ENCODE measurements at places on chromosomes 13 and 19.

GRCh38 chr13:28671126-28671792 lies 12.3 kb downstream of the POMP start:
- DNase-seq: no peak

DNA sequence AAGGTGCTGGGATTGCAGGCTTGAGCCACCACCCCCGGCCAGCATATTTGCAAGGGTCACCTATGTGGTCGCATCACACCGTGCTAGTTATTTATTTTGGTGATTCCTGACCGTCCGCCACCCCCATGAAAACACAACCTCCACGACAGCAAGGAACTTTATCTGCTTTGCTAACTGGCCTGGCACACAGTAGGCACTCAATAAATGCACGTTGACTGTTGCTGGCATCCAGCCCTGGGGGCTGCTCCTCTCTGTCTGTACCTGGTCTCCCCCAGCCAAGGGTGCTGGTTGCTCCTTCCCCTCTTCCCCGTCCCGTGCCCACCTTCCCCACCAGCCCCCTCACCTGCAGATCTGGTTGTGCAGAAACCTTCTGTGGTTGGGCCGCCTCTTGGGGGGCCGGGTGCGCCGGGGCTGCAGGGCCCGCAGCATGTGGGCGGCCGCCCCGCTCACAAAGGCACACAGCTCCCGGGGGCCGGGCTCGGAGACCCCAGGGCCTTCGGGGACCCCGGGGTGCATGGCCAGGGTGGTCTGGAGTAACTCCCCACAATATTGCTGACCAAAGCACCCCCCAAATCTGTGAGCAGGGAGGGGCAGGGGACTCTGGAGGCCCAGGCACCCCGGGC lies 401 bp downstream of the C19orf85 start:
- DNase-seq: no peak

DNA sequence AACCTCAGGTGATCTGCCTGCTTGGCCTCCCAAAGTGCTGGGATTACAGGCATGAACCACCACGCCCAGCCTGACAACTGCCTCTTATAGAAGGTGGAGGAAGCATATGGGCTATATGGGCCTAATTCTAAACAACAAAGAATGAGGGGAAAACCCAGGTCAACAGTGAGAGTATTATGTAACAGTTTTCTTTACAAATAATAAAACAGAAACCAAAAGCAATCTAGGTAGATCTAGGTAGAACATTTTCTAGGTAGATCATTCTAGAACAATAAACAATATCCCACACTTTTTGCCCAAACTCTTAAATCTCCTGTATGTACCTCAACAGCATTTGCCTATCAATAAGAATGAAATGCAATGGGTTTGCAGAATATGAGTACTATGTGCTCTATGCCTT lies 267.4 kb downstream of the ABCC4 start:
- no peak for DNase-seq

DNA sequence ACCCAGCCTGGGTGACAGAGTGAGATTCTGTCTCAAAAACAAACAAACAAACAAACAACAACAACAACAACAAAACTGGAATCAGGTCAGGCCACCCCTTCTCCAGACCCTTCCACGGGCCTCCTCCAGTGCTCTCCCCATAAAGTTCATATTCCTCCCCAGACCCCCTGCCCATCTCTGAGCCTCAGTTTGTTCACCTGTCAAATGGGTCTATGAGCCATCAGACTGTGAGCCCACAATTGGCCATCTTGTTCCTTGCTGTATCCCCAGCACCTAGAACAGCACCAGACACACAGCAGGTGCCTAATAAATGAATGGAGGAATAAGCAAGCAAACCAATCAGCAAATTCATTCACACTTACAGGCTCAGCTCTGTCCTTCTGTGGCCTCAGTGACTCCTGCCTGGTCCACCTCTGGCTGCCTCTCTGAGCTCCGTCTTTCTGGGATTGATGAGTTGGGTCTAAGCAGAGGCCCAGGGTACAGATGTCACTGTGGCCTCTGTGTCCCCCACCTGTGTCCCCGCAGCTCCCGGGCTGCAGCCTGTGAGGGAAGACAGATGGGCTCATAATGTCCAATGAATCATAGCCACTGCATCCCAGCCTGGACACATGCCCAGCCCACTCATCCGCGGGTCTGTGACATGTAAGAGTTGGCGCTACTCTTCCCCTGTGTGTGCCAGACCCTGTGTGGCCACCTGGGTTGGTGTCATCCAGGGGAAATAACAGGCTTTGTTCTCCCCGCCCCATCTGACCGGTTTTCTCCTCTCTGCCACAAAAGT lies 19.6 kb upstream of the PTPRS start:
- no peak for DNase-seq

DNA sequence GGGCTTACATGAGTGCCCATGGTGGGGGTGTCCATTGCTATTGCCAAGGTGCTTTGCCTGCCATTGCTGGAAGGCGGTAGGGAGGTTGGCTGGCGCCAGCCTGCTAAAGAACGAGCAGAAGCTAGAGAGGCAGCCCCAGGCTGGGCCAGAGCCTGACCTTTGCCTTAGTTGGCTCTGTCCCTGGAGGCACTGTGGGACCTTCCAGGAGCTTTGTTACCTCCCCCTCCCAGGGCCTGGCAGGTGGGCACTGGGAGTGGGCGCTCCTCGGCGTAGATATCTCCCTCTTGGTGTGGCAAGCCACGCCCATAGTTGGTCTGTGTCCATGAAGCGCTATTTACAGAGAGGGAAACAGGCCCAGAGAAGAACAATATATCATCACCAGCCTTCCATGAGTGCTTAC lies 2.3 kb upstream of the SLC25A42 start:
- no peak for DNase-seq
